Midbrain (tissue), 1 donor: ENCODE measurements at places on chromosomes 7 and 10.

GRCh38 chr7:33932221-33932620, 26.9 kb downstream of the BMPER start:
- DNase-seq: peak; percentile 30

- no peak for DNase-seq
These were observed 283.8 kb downstream of the CDK14 start for GRCh38 chr7:90879924-90880323.

GRCh38 chr7:150531704-150532103, 17.0 kb downstream of the GIMAP7 start:
- no peak for DNase-seq

DNA sequence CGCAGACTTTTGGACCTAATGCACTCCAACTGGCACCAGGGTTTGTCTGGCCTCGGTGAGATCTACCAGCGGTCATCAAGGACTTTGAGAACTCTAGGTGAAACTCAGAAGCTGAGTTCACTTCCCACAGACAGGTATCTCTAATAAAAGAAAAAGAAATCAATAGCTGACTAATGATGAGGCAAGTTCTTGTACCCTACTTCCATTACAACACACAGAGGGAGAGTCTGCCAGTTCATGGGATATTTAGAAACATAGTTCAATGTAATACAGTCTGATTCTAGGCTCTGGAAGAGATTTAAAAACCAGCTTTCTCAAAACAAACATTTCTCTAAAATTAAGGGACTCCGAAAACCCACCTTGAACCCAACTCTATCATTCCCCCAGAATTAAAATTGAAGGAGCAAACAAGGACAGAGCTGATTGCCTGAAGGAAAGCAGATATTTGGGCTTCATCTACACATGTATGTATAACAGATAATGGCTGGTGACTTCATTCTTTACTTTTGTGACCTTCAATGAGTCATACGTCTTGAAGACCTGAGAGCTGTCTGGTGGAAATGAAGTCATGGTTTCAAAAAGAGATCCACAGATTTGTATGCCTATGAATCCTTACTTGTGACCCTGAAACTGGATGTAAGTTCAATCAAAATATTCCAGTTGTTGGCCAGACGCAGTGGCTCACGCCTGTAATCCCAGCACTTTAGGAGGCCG, 2.7 kb upstream of the PNLIPRP1 start:
- DNase-seq: no peak

DNA sequence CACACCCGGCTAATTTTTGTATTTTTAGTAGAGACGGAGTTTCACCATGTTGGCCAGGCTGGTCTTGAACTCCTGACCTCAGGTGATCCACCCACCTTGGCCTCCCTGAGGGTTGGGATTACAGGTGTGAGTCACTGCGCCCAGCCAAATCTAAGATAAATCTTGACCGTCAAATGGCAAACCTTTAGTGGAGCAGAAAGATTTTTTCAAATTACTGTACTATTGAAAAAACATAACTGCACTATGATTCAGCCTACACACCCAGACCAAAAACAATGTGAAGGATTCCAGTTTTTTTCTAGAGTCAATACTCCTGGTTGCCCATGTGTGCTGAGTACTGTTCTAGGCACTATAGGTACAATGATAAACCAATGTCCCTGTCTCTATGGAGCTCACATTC, 33.9 kb upstream of the SVIL start:
- no peak for DNase-seq

DNA sequence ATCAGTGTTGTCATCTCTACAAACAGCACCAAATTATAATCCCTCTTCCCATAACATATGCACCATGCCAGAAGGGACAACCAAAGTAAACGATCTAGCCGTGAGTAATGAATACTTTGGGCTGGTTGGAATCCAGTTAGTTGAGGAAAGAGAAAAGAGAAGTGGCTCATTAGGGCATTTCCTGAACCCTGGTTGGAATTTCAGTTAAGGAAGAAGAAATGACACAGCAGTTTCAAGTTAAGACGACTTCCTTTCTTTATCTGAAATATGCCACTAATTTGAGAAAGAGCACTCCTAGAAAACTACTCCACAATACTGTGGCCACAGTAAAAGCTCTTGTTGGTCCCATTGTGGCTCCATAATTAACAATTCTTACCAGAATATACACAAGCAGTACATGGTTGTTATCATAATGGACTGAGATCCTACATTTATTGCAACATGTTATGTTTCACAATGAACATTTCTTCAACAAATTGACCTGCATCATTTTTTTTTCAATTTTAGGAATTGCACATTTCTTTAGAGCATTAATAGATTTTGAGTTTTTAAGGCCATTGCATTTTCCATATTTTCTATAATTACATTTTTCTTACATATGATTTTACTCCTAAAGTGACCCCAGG, at the start of gene TFEC:
Gene TFEC, minus strand, starts transcription at position 113 of the 626 bp plus-strand sequence. CDS start 46,322 bp downstream, outside the sequence.
- peak; percentile 26 for DNase-seq

- no peak for DNase-seq
These were observed 778.0 kb downstream of the MAGI2 start for GRCh38 chr7:78675511-78675910.
